ENCODE measurements at places on chromosomes 5 and 9.

GRCh38 chr9:113863345-113863744 lies 12.8 kb upstream of the ZNF618 start:
- no peak for DNase-seq

- DNase-seq: no peak
These were observed 65.4 kb upstream of the RNF180 start for GRCh38 chr5:64100203-64100602.

DNA sequence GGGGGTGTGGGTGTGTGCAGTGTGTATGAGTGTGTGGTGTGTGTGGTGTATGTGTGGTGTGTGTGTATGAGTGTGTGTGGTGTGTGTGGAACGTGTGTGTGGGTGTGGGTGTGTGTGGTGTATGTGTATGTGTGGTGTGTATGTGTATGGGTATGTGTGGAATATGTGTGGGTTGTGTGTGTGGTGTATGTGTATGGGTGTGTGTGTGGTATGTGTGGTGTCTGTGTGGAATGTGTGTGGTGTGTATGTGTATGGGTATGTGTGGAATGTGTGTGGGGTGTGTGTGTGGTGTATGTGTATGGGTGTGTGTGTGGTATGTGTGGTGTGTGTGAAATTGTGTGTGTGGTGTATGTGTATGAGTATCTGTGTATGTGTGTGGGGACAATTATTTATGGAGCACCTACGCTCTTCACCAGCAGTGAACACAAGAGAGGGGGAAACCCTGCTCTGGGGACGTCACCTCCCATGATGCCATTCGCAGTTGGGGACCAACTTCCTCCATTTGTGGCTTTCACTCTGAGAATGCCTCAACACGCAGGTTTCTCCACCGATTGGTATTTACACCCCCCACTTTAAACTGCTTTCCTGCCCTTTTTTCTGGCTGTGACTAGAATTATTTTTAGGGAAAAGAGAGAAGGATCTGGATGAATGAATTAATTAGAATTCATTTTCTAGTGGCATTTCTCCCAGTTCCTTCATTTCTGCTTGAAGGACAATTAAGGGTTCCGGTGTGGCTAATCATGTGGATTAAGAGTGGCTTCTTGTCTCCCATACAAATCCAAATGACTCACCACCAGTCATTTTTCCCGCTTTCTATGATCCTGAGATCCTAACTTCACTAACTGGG lies 238.1 kb downstream of the ROR2 start:
- DNase-seq: peak; percentile 16

DNA sequence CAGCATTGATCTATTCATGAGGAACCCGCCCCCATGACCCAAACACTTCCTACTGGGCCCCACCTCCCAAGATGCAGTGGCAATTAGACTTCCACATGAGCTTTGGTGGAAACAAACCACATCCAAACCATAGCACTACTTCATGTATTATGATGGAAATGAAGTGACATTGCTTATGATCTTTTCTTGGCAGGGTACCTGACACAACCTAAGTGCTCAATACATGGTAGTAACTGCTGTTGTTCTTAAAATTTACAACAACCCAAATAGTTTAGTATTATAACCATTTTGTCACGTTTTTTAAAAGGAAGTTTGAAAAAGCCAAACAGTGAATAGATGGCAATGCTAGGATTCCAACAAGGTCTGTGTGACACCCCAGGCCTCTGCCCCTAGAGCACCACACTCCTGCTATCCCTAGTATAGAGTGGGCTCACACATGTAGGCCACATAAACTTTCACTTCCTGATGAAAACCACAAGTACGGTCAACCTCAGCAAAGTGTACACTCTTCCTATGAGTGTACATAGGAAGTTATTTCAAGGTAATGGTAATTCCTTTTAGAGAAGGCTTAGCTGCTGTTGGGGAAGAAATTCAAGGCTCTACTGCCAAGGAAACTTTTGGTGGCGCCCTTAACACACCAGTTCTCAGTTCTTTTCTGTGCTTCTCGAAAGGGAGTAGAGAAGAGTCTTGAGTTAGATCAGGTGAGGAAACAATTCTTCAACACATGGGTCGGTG lies 97.6 kb downstream of the ARSB start:
- DNase-seq: no peak

- no peak for DNase-seq
These were observed 58.6 kb downstream of the LHFPL2 start for GRCh38 chr5:78589923-78590322.

DNA sequence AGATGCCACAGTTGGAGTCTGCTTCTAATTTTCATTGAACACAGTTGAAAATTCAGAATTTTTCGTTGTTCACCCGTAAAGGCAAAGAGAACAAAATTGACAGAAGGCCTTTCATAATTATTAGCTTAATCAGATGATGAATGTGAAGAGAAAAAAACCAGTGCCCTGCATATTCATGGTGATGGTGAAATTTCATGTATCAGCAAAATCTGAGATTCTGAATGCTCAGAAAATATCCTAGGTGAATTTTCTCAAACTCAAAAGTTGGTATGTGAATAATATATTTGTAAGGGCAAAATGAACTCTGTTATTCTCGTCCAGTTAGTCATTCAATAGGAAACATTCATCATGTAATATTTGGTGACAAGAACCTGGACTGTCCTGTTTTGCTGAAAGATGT lies 135.9 kb upstream of the DHFR start:
- no peak for DNase-seq

- DNase-seq: no peak
These were observed 40.9 kb downstream of the AMBP start for GRCh38 chr9:114037249-114037648.

GRCh38 chr5:60820593-60821487 lies 23.2 kb downstream of the ELOVL7 start:
- no peak for DNase-seq

- DNase-seq: no peak
These were observed 1.1 kb upstream of the IRF1 start for GRCh38 chr5:132491368-132492364.

DNA sequence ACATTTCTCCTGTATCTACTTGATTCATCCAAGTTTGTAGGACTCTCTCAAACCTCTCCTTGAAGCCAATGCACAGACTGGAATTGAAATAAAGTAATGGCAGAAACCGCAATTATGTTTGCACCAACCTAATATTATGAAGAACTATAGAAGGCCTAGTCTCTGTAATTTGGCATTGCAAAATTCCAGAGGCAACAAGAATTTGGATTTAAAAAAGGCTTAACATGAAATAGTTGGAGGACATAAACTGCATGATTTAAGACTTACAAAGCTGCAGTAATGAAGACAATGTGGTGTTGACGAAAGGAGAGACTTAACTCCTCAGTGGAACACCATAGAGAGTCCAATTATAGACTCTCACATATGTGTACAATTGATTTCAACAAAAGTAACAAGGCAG lies 117.8 kb upstream of the MINAR2 start:
- no peak for DNase-seq

- DNase-seq: no peak
These were observed 39.3 kb upstream of the ZNF354A start for GRCh38 chr5:178769617-178770260.

GRCh38 chr9:136665704-136666371 lies 3.1 kb downstream of the EGFL7 start:
- no peak for DNase-seq

DNA sequence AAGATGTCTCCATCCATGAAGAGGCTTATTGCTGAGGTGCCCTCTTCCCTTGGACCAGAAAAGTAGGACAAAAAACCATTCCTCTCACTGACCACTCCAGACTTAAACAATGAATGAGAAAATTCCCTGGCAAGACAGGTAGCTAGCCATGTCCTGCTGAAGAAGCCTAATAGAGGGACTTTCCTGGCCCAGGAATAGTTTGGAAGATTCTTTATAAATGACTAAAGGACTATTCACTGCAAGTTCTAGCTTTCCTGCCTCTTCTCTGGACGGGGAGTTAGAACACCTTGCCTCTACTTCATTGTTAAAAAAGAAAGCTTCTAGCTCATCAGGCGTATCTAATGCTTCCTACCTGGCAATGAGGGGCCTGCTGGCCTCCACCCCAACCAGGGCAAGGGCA lies 153.6 kb downstream of the NR3C1 start:
- no peak for DNase-seq

GRCh38 chr9:33377089-33377715 lies 25.2 kb downstream of the AQP7 start:
- DNase-seq: no peak

GRCh38 chr5:1975898-1976765 lies 93.4 kb upstream of the IRX4 start:
- DNase-seq: no peak

DNA sequence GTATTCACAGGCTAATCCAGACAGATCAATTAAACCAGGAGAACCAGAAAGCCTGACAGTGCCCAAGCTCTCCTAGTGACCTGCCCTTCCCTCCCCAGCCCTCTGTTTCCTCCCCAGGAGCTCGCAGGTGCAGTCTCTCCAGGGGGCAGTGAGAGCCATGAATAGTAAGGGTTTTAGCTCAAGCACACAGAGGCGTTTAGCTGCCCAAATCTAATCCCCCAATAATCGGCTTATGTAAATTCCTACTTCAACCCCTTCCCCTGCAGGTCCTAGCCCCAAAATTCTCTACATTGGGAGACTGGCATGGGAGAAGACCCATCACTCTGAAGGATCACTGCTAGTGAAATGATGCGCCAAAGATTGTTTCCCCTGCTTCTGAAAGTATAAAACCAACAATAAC lies 10.5 kb upstream of the TAL2 start:
- no peak for DNase-seq
